ENCODE measurements at places on chromosomes 4 and X.

DNA sequence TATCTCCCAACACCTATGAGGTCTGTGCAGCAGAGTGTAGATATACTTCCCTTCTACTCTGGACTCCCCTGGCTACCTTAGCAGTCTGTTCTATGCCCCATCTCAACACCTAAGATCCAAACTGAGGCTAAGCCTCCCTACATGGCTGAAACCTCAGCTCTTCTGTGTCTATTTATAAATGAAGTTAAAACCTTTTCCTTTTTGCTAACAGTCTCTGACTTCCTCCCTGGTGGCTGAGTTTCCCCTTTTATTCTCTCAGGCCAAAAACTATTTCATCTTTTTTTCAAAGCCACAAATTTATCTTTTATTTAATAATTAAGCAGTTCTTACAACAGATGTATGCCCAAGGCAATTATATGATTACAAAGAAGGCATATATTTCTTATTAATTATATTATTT is 111.8 kb upstream of the STIM2 start:
- DNase-seq = no peak

DNA sequence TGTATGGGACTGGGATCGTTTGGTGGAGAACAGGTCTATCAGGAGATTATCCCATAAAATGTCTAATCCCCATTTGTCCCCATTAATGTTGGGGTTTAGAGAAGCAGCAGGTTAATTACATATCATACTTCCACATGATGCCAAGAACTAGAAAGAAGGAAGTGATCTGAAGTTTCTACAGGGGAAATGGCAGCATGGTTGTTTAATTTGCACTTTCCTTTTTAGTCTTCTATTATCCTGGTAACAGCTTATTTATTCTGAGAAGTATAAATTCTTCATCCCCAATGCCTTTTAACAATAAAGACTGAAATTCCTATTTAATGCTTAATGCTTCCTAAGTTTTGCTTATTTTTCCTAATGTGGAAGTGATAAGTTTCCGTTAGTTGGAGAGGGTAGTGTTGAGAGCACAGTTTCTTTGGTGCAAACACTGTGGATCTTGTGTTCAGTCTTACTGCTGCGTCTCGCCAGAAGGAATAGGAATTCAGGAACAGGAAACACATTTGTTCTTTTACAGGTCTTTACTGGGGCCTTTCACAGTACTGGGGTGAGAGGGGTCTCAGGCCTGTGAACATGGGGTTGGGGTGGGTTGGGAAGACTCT is 59.5 kb upstream of the TADA2B start:
- DNase-seq = no peak

GRCh38 chrX:67607466-67607865 is 63.6 kb downstream of the AR start:
- no peak for DNase-seq

DNA sequence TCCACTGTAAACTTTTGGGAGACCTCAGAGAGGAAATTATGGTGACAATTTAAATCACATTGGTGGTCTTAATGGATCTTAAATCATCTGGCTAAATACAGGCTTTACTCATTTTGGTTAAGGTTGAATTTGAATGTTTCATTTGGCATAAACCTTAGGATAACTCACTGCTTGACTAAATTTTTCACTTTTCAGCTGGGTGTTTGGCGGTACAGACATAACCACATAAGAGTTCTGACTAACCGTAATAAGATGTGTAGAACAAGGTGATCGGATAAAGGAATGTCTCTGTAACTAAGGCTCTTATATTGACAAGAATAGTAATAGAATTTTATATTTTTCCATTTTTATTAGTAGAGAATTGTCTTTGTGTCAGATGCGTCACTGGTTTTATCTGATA is 281.0 kb downstream of the BMPR1B start:
- no peak for DNase-seq

- no peak for DNase-seq
Measured at GRCh38 chr4:26047795-26048194, 133.8 kb downstream of the SMIM20 start.

DNA sequence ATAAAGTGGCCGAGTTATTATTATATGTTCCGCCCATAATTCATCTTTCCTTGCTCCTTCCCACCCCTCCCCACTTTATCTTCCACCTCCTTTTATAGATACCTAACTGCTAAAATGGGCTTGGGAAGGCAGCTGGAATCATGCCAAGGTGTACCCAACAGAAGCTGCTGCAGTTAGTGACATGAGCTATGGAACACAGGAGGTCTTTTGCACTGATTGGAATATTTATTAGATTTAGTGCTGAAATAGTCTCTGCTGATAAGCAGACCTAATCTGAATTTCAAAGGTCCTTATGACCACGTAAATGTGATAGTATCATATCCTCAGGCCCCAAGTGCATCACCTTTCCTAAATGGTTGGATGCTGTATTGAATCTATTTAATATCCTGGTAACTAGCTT is 64.9 kb downstream of the HMGB2 start:
- DNase-seq = no peak

DNA sequence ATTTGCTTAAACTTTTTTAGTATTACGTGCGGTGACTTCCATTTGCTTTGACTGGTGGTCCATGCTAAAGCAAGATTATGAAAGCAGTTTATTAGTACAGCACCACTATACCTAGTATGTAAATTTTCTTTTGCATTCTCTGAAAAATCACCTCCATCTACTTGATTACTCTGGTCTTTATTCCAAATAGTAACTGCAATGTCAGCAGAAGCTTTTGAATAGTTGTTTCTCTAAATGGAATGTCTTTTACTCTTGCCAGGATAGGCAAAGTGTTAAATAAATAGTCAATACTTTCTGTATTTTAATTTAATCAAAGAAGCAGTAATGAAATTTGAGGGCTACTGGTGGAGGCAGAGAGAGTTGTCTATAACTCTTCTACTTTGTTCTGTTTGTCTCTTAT is 167.2 kb upstream of the SLC4A4 start:
- DNase-seq = no peak

DNA sequence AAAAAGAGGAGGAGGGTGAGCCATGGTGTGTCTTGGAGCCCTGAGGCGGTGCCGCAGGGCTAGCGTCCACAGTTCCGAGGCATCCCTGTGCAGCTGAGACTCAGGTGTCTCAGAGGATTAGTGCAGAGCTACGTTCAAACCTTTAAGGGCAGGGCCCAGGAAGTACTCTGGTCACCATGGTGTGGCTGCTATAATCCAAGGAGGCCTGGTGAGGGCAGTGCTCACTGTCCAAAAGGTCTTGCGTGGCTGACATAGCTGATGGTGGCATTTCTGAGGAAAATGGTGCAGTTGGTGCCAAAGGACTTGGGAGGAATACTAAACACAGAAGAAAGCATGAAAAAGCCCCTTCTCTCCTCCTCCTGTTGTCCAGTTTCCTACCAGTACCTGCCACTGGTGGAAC is 146.9 kb downstream of the DCHS2 start:
- DNase-seq = peak; percentile 39

DNA sequence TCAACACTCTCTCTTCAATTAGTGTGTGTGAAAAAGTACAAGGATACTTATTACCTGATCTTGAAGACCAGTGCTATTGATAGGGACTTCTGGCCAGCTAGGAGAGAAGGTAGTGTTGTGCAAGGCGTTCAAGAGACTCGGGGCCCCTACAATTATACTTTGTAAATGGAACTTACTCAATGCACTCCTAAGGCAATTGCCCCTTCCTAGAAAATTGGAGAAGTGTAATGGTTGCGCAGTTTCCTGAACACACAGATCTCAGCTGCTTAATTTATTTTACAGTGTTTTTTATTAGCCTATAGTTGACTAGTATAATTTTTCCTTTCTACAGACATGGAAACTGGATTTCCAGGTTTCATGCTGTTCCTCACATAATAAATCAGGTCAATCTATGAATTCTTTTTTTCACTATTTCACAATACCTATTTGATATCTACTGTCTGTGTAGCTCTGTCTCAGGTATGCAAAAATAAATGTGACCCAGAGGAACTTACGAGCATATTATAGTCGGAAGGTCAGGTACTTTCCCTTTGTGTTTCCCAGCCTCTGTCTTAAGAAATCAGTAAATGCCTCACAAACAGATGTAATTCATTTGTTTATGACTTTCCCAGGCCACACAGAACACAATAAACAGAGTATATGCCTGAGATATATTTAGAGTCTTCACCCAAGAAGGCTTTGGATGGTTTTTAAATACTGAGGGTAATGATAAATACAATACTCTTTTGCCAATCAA is 89.1 kb upstream of the TET2 start:
- no peak for DNase-seq

- DNase-seq = no peak
Measured at GRCh38 chr4:151992332-151993154, 231.7 kb upstream of the GATB start.

- no peak for DNase-seq
Measured at GRCh38 chr4:77219266-77219665, 62.3 kb downstream of the CCNG2 start.

- no peak for DNase-seq
Measured at GRCh38 chrX:35166023-35166422, 223.4 kb downstream of the FAM47B start.

DNA sequence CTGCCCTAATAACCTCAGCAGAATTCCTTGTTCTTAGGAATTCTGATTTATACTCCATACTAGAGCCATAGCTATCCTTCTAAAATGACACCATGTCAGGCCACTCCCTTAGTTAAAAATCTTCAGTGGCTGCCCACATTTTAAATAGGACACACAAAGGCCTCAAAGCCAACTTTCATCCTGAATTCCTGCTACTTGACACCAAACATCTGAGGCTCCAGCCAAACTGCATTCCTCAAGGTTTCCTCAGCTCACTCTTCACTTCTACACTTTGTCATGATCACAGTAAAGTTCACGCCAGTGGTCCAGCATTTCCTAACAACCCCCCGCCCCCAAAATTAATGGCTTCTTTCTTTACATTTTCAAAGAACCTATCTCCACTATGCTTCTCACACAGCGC is 124.3 kb downstream of the ADGRA3 start:
- no peak for DNase-seq

DNA sequence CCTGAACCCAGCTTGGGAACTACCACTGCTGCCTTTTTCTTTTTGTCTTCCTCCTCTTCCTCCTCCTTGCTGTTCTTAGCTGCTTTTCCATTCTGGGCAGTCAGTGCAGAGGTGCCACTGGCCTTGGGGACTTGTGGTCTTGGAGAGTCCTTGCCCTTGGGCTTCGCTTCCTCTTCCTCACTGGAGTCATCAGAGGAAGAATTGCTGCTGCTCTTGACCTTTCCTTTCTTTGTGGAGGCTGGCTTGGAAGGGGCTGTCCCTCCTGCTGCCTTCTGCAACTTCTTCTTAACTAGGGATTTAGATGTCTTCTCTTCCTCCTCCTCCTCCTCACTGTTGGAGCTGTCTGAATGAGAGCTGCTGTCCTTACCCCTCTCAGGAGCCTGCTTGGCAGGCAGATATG is 53.2 kb downstream of the FAM9B start:
- no peak for DNase-seq

GRCh38 chrX:148629434-148629833 is 129.0 kb downstream of the AFF2 start:
- no peak for DNase-seq

- DNase-seq = no peak
Measured at GRCh38 chr4:71066737-71067716, 73.6 kb downstream of the DCK start.

GRCh38 chr4:153472122-153473037 is 6.2 kb downstream of the TMEM131L start:
- no peak for DNase-seq

- peak; percentile 46 for DNase-seq
Measured at GRCh38 chrX:65406532-65406931, 128.1 kb downstream of the LAS1L start.

DNA sequence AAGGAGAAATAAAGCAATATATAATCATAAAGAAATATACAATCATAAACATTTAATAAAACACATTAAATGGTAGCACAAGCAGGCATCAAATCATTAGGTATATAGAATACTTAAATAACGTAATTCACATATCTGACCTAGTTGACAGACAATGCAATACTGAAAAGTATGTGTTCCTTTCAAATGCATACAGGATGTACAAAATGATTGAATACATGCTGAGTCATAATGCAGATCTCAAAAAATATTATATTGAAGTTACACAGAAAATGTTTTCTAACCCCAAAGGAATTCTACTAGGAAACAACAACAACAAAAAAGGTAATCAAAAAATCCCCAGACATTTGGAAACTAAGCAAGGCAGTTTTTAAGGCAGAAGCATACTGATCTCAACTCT is 1072.0 kb upstream of the INTU start:
- no peak for DNase-seq

DNA sequence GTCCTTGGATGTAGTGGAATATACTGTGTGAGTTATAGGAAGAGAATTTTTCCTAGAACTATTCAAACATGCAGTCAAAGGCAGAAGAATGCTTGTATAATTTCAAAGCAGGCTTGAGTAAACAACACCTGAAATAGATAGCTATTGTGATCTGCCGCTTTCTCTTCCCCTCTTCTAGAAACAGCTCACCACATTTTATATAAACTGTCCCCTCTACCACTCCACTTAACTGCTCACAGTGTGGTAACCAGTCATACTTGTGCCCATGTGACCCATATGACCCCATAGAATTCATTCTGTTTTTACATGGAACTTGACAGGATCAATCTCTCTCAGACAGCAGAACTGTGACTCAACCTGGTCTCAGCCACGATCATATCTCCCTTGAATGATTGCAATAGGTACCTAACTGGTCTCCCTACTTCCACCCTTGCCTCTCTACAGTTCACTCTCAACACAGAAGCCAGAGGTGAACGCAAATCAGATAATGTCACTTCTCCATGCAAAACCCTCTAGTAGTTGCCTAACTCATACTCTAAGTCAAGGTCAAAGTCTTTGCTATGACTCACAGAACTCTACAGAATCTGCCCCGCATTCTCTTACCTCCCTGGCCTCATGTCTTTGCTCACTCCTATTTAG is 85.6 kb upstream of the EFHC2 start:
- no peak for DNase-seq

DNA sequence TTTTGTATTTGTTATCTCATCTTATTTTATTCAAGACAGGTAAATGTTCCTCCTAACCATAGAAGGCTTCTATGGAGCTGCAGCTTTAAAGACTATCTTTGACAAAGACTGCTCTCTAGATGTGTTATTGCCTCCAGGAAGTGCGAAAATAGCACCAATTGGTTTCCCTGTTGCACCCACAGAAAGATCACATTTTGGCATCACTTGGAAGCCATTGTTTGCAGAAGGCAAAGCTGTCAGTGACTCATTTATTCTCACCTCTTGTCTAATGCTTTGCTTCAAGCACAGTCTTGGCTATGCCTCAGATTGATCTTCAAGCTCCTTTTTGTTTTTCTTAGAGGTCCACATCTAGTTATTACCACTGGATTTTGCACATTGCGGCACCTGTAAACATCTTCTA is 150.3 kb downstream of the PCDH7 start:
- DNase-seq = no peak

- DNase-seq = no peak
Measured at GRCh38 chrX:113962343-113962742, 621.5 kb upstream of the HTR2C start.

DNA sequence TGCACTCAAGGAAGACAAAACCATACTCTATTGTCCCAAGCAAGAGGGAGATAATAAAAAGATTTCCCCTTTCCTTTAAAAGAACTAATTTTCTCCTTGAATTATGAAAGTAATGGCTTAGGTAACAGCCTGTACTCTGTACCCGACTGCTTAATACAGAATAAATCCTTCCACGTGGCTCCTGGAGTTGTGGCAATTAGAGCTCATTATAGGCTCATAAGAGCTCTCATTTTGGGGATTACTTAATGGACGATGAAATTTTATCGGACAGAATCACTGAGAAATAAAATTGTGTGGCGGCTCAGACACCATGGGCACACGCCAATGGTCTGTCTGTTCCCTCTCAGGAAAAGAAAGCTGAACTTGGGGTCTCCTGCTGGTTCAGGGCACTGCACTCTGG is 2.8 kb upstream of the GSX2 start:
- DNase-seq = no peak
